ENCODE measurements at places on chromosomes 1 and 21.

GRCh38 chr1:2391931-2392509, 379 bp downstream of the RER1 start:
- DNase-seq = no peak

DNA sequence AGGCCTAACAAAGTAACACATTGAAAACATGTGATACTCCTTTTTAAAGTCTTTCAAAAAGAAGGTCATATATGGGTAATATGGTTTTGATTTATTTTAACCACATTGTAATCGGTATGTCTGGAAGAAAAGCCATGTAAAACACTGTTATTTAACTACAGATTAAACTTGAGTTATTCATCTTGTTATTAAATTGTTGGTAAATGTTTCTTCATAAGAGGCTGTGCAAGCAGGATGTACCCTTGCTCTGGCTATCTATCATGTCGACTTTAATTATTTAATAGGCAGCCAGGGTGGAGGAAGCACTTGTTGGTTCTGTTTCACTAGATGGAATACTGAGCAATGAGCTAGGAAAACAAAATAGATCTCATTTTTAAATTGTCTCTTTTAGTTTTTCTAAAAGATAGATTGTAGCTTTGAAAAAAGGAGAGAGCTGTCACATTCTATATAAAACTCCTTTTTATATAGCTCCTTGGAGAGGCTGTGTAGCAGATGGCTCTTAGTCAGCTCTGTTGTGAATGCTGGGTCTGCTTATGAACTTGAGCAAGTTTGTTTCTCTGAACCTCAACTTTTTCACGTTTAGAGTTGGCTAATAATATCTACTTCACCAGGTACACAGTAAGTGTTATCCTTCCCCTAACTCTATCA, 39.5 kb downstream of the LRRC8B start:
- DNase-seq = no peak

DNA sequence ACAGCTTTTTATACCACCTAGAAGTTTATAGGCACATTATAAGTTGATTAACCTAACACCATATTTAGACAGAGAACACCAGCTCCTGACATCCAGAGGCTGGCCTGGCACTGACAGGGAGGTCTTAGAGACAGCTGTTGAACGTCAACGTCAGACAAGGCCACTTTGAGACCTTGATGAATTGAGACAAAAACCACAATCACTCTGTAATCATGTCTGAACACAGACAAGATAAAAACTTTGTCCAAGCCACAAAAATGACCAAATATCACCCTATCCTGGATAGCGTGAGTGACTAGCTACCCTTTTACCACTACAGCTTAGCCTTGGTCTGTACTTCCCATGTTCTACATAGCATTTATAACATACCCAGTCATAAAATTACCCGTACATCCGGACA, 403.6 kb upstream of the CHRM3 start:
- DNase-seq = no peak

- DNase-seq = no peak
These were observed 21.3 kb downstream of the IFI16 start for GRCh38 chr1:159030877-159031447.

- DNase-seq = no peak
These were observed 10.4 kb upstream of the TLR5 start for GRCh38 chr1:223153177-223154119.

DNA sequence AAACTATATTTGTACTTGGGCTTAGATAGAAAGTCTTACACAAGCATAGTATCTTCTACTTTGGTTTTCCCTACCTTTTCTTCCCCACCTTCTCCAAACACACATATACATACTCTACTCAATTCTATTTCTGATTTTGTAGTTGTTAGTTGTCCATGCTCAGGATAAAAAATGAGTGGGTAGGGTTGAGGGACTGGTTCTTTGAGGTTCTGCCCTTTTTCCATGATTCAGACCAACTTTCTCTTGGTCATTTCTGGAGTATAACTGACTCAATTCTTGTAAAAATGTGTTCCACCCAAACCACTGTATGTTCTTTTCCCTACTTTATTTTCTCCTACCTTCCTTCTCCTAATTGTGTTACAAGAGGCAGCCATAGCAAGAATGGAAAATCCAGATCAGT, 3.3 kb downstream of the CFAP126 start:
- no peak for DNase-seq

DNA sequence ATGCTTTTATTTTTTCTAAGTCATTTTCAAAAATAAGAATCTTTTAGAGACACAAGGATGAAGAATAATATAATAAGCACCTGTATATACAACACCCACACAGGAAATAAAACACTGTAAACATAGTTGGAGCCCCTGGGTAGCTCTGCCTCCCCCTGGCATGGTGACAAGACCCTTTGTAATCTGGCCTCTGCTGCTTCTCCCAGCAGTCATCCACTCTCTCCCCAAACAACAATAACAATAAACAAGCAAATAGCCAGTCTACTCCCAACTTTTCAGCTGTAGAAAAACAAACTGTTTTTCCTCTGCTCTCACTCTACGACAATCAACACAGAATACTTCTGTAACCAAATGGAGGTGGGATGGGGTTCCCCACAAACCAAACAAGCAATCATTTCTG, 110.1 kb downstream of the CSMD2 start:
- DNase-seq = no peak

DNA sequence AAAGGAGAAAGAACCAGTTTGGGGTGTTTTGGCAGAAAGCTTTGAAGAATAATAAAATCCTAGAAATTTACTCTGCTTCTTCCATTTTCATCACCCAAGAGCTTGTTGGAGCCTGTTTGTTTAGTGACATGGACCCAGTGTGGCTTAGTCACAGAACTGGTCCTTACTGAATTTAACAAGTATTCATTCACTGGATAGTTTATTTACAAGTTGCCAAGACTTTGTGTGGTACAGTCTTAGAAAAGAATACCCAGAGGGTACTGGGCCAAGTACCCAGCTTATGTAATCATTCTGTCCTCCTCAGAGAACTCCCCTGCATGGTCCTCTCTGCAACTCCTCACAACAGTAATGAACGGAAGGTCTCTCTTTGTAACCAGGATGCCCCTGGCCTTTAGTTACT, 16.4 kb downstream of the RAB4A start:
- no peak for DNase-seq

- no peak for DNase-seq
These were observed 28.8 kb downstream of the CYYR1 start for GRCh38 chr21:26544201-26544775.

- no peak for DNase-seq
These were observed 6.4 kb downstream of the RIPK4 start for GRCh38 chr21:41760411-41760810.

GRCh38 chr1:65804584-65804983, 11.9 kb downstream of the PDE4B start:
- no peak for DNase-seq

DNA sequence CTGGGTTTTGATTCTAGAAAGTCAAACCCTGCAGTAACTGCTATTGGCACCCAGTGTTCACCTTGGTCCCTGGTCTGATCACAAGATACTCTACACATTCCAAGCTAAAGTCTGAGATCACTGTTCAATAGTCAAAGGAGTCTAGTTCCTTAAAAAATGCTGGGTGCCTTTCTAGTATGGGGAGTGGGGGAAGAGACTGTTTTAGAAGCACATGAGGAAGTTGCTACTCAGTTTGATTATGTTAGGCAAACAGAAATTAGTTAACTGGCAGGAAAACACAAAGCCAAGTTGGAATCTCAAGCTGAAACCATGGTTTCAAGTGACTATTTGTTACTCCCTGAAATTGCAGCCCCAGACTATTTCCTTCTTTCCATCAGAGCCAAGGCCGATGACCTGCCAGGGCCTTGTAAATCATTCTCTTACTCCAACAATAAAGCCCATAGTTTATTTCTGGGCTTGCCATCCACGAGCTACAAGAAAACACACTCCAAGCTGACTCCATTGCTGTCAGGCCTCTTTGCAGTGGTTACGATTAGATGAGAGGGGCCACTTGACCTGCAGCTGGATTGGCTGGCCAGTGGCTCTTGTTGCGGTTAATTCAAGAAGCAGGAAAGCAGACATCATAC, 21.1 kb upstream of the VTCN1 start:
- no peak for DNase-seq

DNA sequence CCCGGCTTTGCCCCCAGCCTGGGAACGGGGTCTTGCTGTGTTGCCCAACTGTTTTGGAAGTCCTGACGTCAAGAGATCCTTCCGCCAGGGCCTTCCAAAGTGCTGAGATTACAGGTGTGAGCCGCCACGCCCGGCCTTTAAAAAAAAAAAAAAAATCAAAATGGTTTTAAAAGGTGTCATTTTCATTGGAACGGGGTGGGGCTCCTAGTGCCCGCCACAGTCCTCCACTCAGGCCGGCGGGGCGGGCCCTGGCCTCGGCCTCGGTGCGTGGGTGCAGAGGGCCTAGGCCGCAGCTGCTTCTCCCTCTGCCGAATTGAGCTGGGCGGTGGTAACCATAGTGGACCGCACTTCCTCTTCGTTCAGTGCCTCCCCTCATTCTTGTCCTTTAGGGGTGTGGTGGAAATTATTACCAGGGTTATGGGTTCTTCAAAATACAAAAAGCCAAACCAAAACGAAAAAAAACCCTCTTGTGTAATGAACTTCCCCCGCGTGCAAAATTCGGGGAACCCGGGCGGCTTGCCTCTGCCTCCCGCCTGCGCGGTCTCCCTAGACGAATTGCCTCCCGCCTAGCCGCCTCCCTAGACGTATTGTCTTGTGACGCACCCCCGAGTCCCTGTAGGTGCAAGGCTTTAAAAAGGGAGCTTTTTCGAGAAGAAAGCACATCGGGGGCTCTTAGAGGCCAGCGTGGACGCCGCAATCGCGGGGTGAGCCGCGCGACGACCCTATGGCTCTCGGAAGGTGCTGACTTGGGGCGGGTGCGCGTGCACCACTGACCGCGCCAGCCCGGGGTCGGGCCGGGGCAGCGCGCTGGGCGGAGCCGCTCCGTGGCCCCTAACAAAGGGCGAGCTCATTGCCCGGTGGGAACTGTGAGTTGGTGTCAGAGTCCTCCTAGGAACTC, 10.5 kb upstream of the SPEN start:
- no peak for DNase-seq

GRCh38 chr1:162412002-162412401, at the start of gene SH2D1B:
Gene SH2D1B (minus strand): TSS chr1:162412136. CDS start chr1:162412016, 120 bp downstream.
- DNase-seq = no peak

DNA sequence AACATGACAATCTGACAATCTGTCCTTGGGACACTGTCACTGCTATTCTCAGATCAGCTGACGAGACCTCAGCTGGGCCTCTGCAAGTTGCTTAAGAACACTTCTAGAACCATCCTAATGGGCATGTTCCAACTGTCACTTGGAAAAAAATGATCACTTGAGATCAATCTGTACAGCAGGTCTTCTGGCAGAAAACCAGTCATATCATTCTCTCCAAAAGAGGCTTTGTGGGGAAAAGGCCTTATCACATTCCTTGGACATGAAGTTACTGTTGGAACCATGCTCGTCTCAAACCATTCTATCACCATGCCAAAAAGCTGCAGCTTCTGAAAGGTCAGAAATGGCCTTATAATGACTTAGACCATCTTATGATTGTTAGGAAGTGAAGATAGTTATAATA, 744.2 kb downstream of the USP25 start:
- DNase-seq = no peak

DNA sequence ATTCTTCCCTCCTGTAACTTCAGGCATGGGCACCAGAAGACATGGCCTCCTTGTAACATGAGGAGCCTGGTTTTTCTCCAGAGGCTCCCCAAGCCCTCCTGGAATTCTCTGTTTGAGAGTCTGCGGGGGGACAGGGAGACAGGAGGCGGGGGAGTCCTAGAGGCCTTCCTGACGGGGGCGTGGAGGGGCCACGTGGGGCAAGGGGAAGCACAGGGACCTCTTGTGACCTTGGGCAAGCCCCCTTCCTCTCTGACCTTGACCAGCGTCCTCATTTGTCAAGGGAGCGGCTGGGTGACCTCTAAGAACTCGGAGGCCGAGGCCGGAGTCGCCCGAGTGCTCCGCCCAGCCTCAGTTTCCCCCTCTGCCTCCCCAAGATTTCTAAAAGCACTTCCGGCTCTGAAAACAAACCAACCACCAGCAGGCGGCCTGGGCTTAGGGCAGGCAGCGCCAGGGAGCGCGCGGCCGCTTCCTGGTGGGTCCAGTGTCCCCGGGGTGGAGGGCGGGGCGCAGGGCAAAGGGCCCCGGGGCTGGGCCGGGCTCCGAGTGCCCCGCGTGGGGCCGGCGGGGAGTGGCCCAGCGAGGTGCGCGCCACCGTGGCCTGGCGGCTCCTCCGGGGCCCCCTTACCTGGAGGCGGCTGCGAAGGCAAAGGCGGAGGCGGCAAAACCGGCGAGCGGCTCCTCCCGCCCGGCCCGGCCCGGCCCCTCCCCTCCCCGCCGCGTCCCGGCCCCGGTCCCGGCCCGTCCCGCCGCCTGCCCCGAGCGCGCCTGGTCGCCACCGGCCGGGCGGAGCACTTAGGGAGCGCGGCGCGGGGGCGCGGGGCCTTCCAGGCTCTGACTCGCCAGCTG, at the start of gene TMCO4:
TMCO4 (minus strand) TSS at position 687 of the 846 bp plus-strand sequence. CDS start 19,158 bp downstream, outside the sequence.
- no peak for DNase-seq

DNA sequence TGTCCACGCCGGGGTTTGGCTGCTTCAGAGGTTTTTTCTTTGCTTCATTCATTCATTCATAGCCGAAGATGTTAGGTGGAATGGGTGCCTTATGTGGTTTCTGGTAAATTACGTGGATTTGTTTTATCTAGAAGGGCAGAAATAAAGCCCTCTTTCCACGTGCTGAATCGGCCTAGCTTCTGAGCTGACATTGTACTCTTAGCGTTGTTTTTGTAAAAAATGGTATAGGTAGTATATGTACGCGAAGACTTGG, 1.5 kb downstream of the GALNT2 start:
- DNase-seq = no peak

- DNase-seq = no peak
These were observed 406.7 kb downstream of the SIPA1L2 start for GRCh38 chr1:232223183-232223708.

GRCh38 chr1:21048462-21048861, 128.2 kb downstream of the EIF4G3 start:
- no peak for DNase-seq

DNA sequence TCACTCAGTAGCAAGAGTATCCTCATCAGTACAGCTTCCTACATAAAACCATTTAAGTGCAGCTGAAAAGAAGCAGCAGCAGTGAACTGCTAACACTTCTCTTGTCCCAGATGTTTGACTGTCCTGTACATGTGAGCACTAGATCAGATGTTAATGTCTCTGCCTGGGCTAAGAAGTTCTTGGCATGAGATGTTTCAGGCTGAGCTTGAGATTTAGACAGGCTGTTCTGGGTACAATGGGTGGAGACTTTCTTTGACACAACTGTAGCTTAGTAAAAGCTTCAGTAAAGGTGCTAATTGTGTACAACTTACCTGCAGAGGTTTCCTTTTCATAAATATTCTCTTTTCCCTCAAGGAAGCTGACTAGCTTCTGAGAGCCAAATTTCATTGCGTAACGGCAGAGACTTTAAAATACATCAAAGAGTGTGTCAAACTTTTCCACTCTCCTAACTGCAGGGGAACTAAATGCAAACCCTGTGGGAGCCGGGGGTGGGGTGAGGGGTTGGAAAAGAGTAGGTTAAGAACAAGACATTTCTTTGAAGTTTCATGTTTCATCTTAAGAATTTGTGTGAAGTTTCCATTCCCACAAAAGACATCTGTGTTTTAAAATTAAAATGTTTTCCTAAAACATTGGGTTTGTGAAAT, 82.1 kb upstream of the CCDC190 start:
- DNase-seq = no peak

All from NCI-H774 (cell line).